Smooth muscle cell of the brain vasculature (primary cell): ENCODE measurements at places on chromosomes 3 and 15.

DNA sequence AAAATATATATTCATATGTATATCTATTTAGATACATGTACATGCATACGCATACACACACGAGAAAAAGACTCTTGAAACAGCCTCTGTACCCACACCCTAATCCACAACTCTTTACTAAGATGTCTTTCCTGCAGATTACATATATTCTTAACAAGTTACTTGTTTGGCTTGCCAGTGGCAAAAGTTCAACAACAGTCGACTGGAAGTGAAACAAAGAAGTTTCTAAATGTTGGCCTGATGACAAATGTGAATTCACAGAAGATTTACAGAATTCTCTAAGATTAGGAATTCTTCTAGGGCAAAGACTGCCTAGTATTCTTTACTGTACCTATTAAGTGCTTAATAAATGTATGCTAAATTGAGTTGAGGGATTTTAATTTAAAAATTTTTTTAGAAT, 116.8 kb downstream of the CDIN1 start:
- no peak for DNase-seq

DNA sequence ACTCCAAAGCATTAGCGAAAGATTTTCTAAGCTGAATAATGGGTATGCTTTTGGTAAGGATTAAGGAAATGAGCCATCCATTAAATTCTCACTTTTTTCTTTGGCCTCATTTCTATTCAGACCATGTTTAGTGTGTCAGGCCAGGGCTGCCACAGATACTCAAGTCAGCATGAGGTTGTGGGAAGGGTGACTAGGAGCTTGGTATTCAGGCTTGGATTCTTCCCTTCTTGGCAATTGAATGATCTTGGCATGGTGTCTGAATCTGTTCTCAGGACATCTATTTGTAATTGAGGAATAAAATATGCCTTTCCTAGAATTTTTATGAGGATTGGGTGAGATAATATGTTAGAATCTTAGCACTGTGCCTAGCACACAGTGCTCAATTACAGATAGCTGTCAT, 11.2 kb downstream of the CCNB2 start:
- no peak for DNase-seq

DNA sequence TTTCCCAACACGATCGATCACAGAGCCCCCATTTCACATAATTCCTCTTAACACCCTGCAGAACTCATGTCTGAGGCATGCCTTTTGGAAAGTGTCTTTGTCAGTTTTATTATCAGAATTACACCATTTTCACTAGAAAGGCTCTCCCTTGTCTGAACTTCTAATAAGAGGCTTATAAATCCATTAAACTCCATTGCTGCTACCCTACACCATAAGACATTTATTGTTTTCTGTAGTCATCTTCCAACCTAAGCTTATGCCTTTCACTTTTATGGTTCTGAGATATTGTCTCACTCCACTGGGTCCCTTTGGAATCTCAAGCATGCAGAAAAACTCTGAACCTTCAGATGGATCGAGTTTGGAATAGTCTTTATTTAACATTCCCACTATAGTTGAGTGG, 50.2 kb upstream of the TPM1 start:
- DNase-seq: no peak

DNA sequence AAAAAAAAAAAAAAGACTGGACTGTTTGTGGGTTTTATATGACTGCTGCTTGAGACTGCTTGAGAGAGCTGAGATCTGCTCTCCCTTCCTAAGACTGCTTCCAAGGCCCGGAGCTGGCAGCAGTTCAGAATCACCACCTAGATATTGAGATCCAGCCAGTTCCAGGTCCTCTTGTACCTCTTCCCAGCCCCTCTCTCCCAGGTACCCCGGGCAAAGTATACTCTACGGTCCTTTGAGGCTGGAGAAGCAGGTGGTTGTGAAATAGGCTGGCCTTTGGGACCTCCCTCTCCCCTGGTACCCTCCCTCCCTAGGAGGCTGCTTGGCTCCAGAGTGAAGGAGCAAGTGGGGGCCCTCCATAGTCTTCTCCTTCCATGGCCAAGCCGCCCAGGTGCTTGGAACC, 12.6 kb upstream of the BAHD1 start:
- DNase-seq: no peak

GRCh38 chr15:40845036-40845435, 1.2 kb downstream of the SPINT1 start:
- no peak for DNase-seq

DNA sequence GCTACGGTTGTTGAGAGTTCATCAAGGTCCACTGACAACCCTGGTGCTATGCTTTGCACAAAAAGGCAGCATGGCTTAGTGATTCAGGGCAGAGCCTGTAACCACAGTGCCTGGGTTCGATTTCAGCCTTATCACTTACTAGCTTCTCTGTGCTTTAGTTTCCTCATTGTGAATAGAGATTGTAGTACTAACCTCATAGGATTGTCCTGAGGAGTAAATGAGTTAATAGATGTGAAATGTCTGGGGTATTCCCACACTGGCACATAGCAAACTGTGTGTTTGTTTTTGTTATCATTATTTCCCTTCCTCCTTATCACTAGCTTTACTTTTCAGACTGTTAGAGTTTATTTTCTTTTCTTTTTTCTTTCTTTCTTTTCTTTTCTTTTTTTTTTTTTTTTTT, 16.3 kb downstream of the CRTAP start:
- no peak for DNase-seq

DNA sequence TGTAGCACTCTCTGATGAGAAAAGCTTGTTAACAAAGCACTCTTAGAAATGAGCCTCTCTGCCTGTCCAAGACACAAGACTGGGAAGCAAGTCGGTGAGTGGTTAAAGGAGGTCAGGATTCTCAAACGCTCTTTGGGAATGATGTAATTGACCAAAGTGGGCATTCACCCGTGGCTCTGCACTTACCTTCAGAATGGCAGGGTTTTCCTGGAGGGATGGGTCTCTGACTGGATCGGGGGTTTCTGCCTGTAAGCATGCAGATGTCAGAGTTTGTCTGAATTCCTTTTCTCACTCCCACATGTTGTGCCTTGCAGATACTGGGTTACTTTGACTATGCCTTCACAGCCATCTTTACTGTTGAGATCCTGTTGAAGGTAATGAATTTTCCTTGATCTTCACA, 106.3 kb downstream of the CHDH start:
- DNase-seq: no peak

DNA sequence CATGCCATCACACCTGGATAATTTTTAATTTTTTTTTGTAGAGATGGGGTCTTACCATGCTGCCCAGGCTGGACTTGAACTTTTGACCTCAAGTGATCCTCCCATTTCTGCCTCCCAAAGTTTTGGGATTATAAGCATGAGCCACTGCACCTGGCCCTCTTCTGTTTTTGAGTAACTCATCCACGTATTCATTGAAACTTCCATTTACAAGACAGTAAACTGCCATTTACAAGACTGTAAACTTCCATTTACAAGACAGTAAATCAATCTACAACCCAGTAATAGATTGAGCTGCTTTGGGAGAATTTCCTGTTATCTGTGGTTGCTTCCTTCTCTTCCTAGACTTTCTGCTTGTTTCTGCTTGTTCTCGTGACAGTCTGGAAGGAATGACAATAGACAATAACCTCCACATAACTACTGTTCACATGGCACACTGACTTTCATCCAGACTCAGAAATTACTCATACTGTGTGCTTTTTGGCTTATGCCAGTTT, 114.7 kb upstream of the CCNL1 start:
- no peak for DNase-seq

DNA sequence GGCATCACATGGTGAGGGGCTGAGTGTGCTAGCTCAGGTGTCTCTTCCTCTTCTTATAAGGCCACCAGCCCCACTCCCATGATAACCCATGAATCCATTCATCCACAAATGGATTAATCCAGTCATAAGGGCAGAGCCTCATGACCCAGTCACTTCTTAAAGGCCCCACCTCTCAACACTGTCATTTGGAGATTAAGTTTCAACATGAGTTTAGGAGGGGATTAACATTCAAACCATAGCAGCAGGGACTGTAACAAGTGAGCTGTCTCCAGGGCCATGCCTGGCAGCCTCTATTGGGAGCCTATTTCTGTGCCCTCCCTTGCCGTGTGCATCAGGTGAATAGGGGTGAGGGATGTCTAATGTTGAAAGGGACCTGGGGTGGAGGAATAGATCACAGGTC, 77.5 kb downstream of the CHRD start:
- DNase-seq: no peak

DNA sequence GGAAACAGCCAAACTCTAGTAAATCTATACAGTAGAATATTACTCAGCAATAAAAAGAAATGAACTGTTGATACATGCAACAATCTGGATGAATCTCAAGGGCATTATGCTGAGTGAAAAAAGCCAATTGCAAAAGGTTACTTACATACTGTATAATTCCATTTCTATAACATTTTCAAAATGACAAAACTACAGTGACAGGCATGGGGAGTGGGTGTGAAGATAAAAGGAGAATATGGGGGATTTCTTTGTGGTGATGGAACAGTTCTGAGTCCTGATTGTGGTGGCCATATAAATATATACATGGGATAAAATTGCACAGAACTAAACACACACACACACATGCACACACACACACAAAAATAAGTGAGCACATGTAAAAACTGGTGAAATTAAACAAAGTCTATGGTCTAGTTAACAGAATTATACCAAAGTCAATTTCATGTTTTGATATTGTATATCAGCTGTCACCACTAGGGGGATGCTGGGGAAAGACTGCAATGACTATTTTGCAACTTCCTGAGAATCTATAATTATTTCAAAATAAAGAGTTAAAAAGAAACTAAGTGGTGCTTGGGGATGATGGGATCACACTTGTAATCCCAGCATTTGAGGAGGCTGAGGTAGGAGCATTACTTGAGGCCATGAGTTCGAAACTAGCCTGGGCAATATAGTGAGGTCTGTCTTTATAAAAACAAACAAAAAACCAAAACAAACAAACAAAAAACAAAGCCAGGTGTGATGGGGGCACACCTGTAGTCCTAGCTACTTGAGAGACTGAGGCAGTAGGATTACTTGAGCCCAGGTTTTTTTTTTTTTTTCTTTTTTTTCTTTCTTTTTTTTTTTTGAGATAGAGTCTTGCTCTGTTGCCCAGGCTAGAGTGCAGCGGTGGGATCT, 66.0 kb downstream of the SPTSSB start:
- peak; percentile 2 for DNase-seq

GRCh38 chr3:135125171-135125801, 330.2 kb downstream of the EPHB1 start:
- DNase-seq: no peak

- DNase-seq: peak; percentile 7
Measured at GRCh38 chr3:162072656-162073164, 576.1 kb downstream of the OTOL1 start.

DNA sequence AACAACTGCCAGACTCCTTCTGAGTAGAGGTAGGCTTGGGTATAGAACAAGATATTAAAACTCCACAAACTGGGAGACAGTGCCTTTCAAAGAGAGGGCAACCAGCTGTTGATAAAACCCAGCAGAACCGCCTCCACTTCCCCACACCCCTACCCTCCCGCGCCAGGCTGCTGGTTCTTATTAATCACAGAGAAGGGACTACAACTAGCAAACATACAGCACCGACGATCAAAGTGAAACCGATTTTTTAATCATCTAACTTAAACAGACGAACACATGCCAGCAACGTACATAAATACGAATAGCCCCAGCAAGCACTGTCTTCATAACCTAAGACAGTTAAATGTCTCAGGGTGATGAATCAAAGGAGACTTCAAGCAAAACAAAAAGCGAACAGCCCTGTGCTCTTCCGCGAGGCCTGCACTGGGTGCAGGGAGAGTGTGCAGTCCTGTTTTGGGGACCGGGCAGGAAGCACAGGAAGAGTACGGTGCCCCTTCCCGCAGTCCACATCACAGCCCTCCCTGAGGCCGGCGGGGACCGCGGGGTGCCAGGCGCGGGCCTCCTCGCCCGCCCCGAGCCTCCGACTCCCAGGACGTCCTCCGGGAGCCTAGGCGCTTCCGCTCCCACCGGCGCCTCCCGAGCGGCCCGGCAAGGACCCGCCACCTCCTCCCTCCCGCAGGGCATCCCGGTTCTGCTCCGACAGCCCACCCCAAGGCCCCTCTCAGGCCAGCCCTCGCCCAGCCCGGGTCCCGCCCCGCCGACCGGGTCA, 75.1 kb upstream of the VGLL4 start:
- DNase-seq: peak; percentile 18

- no peak for DNase-seq
Measured at GRCh38 chr3:153639631-153640030, 477.6 kb downstream of the RAP2B start.

DNA sequence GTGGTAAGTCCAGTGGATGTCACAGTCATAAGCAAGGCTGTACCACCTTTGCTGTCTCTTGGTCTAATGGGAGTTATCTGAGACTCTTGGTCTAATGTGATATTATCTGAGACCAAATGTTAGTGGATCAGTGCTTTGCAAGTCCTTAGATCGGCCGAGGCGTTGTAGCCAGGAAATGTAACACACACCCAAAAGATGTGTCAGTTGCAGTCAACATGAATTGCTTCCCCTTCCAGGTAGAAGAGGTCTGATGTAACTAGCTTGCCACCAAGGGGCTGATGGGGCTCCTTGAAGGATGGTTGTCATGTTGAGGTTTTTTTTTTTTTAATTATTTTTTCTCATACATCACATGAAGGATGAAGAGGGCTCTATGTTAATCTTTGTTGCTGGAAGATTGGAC, 45.4 kb upstream of the RAF1 start:
- no peak for DNase-seq

GRCh38 chr15:65466901-65467300, 44.2 kb upstream of the IGDCC4 start:
- no peak for DNase-seq

- no peak for DNase-seq
Measured at GRCh38 chr15:66765478-66766281, 63.6 kb downstream of the SMAD6 start.

DNA sequence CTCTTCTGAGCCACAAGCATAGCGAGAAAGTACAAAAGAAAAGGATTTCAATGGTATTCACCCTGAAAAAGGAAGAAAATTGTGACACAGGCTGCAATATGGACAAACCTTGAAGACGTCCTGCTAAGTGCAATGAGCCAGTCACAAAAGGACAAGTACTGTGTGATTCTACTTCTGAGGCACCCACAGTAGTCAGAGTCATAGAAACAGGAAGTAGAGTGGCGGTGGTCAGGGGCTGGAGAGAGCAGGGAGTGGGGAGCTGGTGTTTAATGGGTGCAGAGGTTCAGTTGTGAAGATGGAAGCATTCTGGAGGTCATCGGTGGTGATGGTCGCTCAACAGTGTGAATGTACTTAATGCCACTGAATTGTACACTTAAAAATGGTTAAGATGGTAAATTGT, 180.5 kb downstream of the APBA2 start:
- DNase-seq: no peak

GRCh38 chr3:72836923-72837322, 11.3 kb downstream of the SHQ1 start:
- DNase-seq: no peak

GRCh38 chr3:33911525-33912322, 113.3 kb downstream of the PDCD6IP start:
- no peak for DNase-seq

- DNase-seq: no peak
Measured at GRCh38 chr15:90838139-90838538, 30.2 kb upstream of the FURIN start.

GRCh38 chr3:56799251-56799882, 2.4 kb downstream of the ARHGEF3 start:
- no peak for DNase-seq

GRCh38 chr15:57411945-57412768, 35.9 kb downstream of the CGNL1 start:
- no peak for DNase-seq

GRCh38 chr3:12884186-12884680, 42.9 kb upstream of the RPL32 start:
- no peak for DNase-seq

- DNase-seq: no peak
Measured at GRCh38 chr3:166351461-166351860, 514.2 kb upstream of the BCHE start.

GRCh38 chr15:81376231-81376630, 2.2 kb upstream of the TMC3 start:
- DNase-seq: no peak

GRCh38 chr15:100430411-100430810, 88.6 kb upstream of the ADAMTS17 start:
- no peak for DNase-seq
